ENCODE measurements at places on chromosomes 1 and 21. TPM values are rescaled to one million over a fixed set of nuclear protein-coding genes. Genes with fewer than 3 reads are reported as not detected.
A peak's percentile ranks its signal among the peaks of the same experiment; 100 is the strongest.

- H3K27me3 ChIP-seq: peaks cover 9% of the 10 kb centered on the region
- H3K27ac ChIP-seq: no peak overlapping the region
- no peak for DNase-seq
- no peaks in the 10 kb centered on the region for H3K36me3 ChIP-seq
Observed at GRCh38 chr1:70990469-70991253, 57.0 kb downstream of the PTGER3 start.

DNA sequence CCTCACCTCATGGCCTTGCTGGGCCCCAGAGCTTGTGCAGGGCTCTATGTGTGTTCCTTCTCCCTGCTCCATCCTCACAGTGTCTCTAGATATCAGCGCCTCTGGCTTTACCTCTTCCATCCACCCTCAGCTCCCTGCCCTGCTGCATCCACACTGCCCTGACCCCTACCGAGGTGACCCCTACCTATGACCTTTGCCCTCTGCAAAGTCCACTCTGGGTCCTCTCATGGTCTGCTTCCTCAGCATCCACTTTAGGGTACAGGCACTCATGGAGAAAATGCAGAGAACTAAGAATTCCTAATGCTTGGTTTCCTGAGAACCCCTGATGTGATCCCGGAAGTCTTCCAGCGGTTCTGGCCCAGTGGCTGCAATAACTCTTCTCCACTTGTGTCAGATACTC lies 46.9 kb upstream of the PAXBP1 start:
- no peaks in the 10 kb centered on the region for H3K27me3 ChIP-seq
- no peak overlapping the region for H3K27ac ChIP-seq
- no peak for DNase-seq
- no peaks in the 10 kb centered on the region for H3K36me3 ChIP-seq

DNA sequence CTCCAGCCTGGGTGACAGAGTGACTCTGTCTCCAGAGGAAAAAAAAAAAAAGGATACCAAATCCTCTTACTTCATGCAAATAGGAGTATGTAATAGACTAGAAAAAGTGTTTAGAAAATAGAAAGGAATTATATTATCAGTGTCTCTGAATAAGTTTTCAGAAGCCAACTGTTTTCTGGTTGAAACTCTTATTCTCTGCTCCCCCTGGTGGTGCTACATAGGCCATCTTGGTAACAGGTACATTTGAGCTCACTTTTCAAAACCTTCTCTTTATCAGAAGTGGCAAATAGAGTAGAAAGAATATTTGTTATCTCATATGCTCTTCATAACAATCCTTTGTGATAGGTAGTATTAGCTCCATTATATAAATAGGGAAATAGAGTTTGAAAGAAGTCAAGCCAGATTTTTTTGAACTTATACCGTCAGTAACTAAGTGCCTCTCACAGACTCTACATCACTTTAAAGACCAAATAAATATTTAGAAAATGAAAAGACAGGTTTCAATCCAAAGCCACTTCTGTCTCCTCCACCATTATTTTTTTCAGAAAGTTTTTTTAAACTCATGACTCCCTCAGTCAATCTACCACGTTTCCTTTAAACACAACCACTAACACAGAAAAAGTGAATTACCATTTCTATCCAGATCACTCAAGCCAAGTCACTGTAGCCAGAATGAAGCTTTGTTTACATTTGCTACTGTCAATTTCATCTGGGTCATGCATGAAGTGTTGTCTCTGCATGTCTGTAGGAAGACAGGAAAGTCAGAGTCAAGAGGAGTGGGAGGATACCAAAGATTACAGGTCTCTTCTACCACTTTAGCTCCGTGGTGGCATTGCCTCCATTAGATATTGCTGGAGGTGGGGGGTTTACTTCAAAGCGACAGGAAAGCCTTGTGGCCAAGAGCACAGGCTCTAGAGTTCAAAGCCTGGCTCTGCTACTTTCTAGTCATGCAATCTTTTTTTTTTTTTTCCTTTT lies 45.6 kb downstream of the IL23R start:
- H3K4me1 ChIP-seq: peaks cover 26% of the 10 kb centered on the region
- H3K27me3 ChIP-seq: no peaks in the 10 kb centered on the region
- no peak overlapping the region for H3K4me3 ChIP-seq
- DNase-seq: peak; percentile 26
- peak overlapping the region; percentile 70 for H3K27ac ChIP-seq
- H3K36me3 ChIP-seq: no peaks in the 10 kb centered on the region

DNA sequence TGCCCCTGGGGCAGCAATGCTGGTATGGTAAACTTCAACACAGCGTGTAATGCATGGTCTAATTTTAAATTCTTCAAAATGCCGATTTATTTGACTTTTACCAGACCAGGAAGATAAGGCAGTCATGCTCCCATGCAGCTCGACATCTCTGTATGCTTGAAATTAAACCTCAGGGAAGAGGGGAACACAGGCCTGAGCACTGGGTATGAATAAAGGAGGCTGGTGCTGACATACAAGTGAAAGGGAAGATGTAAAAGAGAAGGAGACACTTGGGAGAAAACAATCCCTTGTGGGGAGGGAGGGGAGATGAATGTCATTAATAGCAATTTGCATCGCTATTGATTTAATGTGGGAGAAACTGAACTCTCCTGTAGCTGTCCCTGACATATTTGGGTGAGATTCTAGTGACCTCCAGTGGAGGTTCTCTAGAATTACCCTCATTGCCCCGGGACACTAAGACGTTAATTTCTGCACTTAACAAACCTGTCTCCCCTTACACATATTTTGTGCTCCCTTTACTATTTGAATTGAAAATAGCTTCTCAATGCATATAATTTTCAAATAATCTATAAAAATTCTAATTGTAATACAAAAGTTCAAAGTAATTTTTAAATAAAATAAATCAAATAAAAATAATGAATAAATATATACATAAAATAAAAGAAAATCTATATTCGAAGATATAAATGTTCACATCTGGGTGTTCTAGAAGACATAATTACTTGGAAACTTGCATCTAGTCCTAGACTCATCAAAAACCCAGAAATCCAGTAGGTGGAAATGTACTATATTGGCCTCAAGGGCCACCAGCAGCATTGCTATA lies 283.1 kb downstream of the LMX1A start:
- H3K27ac ChIP-seq: no peak overlapping the region
- DNase-seq: no peak
- no peaks in the 10 kb centered on the region for H3K27me3 ChIP-seq
- no peaks in the 10 kb centered on the region for H3K4me1 ChIP-seq
- no peak overlapping the region for H3K4me3 ChIP-seq

The TNFRSF9 gene
- total RNA-seq: 112 TPM

DNA sequence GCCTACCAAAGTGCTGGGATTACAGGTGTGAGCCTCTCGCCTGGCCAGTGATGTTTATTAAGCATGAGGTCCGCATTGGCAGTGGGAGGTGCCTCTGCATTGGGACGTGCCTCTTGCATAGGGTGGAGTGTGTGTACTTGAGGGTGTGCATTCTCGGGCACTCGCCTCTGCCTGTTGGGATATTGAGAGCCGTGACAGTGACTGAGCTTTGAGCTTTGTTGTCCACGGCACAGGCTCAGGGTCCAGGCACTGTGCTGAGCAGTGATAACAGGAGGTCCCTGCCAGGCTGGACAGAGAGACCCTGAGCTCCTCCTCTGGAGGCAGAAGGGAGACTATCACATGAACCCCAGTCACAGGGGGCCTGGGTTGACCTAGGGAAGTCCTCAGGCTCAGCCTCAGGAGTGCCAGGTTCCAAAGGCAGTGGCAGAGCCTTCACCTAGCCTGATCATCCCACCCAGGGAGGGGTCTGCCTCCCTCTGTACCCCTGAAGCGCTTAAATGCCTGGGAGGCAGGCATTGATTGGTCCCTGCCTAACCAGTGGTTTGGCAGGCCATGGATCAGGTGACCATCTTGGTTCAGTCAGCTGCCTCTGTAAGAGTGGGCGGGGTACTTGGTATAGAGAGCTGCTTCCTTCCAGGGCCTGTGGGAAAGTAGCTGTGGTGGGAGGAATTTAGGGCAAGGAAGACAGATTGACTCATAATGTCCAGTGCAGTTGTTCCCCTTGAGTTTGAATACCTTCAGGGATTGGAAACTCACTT lies 213.8 kb upstream of the TMEM51 start:
- H3K27ac ChIP-seq: no peak overlapping the region
- H3K27me3 ChIP-seq: no peaks in the 10 kb centered on the region
- no peaks in the 10 kb centered on the region for H3K4me1 ChIP-seq
- H3K36me3 ChIP-seq: no peaks in the 10 kb centered on the region
- DNase-seq: no peak

DNA sequence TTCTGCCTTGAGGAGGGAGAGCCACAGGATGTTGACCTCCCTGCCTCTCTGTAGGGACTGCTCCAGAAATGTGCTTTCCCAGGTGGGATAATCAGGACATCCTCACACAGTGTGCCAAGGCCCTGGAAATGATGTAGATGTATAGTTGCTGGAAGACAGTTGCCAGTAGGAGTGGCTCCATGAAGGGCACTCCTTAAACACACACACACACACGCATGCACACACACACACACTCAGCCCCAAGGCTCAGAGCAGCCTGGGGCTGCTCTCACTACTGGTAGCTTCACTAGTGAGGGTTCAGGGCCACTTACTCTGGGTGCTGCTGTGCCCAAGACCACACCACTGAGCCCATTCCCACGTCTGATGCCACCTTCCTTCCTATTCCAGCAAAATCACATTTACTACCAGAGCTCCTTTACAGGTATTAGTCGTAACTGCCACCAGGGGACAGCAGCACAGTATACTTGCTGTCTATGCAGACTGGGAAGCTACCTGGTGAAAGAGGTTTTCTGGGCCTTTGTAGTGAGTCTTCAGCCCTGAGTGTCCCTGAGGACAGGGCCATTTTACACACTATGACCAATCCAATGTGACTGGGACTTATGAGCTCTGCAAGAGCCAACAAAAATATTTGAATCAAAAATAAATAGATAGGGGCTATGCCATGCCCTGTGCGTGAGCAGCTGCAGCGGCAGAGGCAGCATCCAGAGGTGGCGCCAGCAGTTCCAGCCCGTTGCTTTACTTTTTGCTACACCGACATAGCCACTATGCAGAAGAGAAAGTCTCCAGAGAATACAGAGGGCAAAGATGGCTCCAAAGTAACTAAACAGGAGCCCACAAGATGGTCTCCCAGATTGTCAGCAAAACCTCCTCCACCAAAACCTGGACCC lies 15.0 kb downstream of the CRNN start:
- H3K4me1 ChIP-seq: no peaks in the 10 kb centered on the region
- DNase-seq: no peak
- no peaks in the 10 kb centered on the region for H3K36me3 ChIP-seq
- H3K27me3 ChIP-seq: peaks cover 14% of the 10 kb centered on the region
- no peak overlapping the region for H3K4me3 ChIP-seq
- H3K27ac ChIP-seq: no peak overlapping the region

Data from activated T-helper 2 cell treated with anti-CD3 and anti-CD28 coated beads, Interferon-gamma antibody, Interleukin-2, Interleukin-4, amounts not matched to agents 10 μg/mL and 5 μg/mL and 100 μg/mL, durations not matched to agents 14 hours and 24 hours and 36 hours (primary cell).